ENCODE measurements at places on chromosomes 7 and 10. TPM values are rescaled to one million over a fixed set of nuclear protein-coding genes. Genes with fewer than 3 reads are reported as not detected.

The NUP205 gene
- total RNA-seq: 50.5 TPM

The DPYSL4 gene
- 26.1 TPM for total RNA-seq

The ARMC3 gene
- total RNA-seq: 0.23 TPM

The AZGP1 gene
- total RNA-seq: not detected

The BAMBI gene
- total RNA-seq: 45.4 TPM

The GNGT1 gene
- not detected for total RNA-seq

The PNLIPRP3 gene
- not detected for total RNA-seq

The PNLIPRP1 gene
- not detected for total RNA-seq

The NUTM2E gene
- 0.50 TPM for total RNA-seq

The TAS2R4 gene
- 1.1 TPM for total RNA-seq

The GRB10 gene
- 81.9 TPM for total RNA-seq

The ADRA2A gene
- total RNA-seq: 1.5 TPM

The PARP12 gene
- total RNA-seq: 58.5 TPM

The LIPK gene
- not detected for total RNA-seq

DNA sequence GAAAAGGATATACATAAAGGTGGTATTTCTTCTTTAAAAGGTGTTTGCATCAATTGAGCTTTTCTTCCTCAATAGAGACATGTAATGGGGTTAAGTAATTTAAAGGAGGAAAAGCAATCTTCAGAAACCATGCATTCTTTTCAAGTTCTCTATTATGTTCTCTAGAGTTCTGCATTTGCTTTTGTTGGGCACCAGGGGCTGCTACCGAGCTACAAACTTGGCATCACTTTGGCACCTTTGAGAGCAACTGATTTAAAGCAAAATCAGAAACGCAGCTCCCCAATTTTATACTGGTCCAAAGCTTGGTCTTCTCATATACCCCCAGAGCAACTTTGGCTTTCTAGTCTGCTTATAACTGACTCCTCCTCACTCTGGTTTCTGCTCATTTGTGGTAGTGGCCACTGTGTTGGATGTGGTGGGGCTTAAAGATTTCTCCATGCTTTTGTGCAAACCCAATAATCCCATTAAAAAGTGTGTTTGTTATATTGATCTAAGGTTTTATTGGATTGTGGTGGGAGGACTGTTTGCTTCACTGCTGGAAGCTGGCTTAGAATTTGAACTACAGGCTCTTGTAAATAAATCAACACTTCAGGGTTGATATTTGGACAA, 712.1 kb downstream of the PHTF2 start:
- DNase-seq: peak; percentile 30

GRCh38 chr10:42962110-42962901, 114.6 kb upstream of the RET start:
- DNase-seq: no peak

DNA sequence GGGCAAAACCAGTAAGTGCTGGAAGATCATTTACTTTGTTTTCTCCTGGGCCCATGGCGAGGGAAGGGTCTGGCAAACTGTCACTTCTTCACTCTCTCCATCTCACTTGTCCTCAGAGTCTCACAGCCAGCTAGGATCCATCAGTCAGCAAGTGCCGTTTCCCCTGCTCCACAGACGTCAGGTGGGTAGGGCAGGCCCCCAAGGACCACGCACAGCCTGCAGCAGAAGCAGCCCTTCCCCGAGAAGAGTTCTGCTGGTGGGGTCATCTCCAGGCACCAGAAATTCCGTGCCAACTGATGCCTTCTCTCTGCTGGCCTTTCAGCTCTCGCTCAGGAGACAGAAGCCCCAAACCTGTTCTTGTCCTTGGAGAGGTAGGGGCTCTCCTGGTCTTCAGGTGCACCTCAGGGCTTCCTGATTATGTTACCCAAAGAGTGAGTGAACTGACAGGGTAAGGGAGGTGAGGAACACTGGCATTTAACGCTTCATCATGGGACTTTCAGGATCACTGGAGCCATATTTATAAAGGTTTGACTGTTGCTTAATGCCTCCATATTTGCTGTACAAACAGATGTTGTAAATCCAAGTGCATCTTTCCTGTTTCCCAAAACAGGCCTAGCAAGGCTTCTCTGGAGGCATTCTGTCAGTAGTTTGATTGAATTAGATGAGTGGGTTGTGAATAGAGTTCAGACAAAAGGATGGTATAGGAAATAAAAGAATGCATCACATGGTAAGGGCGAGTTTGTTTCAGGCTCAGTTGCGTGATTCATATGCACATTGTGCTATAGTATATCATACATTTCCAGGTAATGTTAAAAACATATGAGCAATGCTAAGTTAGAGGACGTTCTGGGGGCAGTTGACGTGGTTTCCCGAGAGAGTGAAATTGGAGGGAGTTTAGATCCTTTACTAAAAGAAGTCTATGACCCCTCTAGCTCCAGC, 13.7 kb upstream of the TSPAN15 start:
- no peak for DNase-seq

DNA sequence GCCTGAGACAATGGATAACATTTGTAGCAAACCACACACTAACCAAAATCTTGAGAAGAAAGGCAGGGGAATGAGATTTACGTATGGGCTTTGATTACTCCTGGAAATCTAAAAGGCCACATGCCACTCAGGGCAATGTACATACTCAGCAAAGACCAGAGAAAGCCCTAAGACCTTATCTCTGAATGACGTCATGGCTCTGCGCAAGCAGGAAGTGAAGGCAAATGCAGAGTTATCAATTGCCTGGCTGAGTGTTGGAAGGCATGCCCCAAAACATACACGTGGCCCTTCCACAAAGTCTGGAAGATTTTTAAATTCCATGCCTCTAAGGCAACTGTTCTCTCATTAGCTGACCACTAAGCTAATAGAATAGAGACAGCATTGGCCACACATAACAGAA, 90.9 kb upstream of the NRBF2 start:
- DNase-seq: peak; percentile 77

DNA sequence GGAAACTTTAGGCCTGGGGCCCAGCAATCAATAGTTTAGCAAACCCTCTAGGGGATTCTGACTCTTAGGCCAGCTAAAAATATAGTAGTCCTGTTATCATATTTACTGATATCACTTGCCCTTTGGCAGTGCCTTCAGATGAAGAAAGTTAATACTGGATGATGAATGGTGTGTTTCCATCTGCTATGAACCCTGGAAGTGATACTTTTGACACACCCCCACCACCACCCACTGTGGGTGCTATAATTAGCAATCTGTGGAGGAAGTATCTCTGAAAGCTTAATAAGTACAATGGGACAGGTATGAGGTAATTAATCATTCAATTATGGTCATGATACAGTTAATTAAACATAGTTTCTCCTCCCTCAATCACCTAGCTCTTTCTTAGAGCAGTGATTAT, 90.4 kb upstream of the LRRTM3 start:
- DNase-seq: no peak

GRCh38 chr7:94763268-94763667, 107.3 kb upstream of the SGCE start:
- DNase-seq: no peak

GRCh38 chr7:28548416-28548815, 136.1 kb downstream of the CREB5 start:
- DNase-seq: no peak

DNA sequence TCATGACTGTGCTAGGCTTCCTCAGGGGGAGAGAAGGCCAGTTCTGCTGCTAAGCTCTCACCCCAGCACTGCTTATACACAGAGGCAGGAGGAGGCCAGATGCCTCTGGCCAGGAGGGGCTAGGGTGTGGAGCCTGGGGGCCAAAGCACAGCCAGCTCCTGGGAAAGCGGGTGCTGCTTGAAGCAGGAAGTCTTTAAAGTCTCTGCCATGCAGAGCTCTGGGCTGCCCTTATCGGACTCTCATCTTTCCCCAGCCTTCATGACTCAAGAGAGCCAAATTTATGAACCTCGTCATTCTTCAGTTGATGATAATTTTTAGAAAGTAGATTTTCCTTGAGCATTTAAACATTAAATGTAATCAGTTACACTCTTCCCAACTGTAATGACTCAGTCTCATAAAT, 11.2 kb upstream of the TSPAN14 start:
- no peak for DNase-seq

- DNase-seq: no peak
Measured at GRCh38 chr10:33843379-33843778, 508.9 kb upstream of the NRP1 start.

GRCh38 chr10:12042797-12043651, at the start of gene UPF2:
Gene UPF2, minus strand, starts transcription at chr10:12042809. Its CDS starts 7,386 bp downstream, at chr10:12035423.
- peak; percentile 97 for DNase-seq

DNA sequence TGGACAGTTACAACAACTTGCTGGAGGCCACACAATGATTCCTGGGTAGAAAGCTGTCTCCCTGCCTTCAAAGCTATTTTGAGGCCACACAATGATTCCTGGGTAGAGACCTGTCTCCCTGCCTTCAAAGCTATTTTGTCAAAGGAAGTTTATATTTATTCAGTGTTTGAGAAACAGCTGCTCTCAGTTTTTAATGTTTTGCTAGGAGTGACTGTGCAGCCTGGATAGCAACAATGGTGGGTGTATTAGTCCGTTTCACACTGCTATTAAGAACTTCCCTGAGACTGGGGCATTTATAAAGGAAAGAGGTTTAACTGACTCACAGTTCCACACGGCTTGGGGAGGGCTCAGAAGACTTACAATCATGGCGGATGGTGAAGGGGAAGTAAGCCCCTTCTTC, 3.9 kb upstream of the SGPL1 start:
- no peak for DNase-seq

GRCh38 chr7:1664711-1665548, 5.1 kb upstream of the ELFN1 start:
- DNase-seq: peak; percentile 31

DNA sequence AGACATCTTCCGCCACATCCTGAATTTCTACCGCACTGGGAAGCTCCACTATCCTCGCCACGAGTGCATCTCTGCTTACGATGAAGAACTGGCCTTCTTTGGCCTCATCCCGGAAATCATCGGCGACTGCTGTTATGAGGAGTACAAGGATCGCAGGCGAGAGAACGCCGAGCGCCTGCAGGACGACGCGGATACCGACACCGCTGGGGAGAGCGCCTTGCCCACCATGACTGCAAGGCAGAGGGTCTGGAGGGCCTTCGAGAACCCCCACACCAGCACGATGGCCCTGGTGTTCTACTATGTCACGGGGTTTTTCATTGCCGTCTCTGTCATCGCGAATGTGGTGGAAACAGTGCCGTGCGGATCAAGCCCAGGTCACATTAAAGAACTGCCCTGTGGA, 1.9 kb downstream of the KCND2 start:
- no peak for DNase-seq

- DNase-seq: no peak
Measured at GRCh38 chr7:142337054-142338001, 79.5 kb upstream of the PRSS58 start.

GRCh38 chr7:13829914-13830900, 159.3 kb downstream of the ETV1 start:
- peak; percentile 39 for DNase-seq

DNA sequence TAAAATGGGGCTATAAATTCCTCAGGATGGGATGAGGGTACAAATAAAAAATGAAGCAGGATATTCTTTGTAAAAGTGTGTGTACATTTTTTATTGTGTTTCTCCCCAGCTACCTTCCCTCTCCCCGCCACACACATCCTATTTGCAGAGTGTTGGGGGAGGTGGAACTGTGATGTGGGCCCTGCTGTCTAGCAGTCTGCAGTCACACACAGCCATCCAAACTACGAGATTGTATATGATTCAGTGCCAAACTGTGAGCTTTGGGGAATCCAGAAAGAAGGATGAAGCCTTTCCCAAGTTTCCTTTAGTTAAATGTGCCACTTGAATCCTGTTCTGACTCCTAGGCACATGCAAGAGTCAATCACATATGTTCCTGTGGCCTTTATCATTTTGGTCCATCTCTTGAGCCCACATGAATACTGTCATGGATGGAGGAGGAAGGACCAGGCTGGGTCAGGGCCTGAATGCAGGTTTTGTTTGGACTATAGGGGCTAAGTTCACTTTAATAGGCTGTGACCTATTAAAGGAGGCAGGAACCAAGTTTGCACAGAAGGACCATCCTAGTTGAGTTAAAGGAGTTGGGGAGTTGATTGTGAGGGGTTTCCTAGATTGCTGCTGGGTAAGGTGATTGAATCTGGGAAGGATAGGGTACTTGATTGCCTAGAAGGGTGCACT, 1.1 kb upstream of the SEMA4G start:
- DNase-seq: no peak

DNA sequence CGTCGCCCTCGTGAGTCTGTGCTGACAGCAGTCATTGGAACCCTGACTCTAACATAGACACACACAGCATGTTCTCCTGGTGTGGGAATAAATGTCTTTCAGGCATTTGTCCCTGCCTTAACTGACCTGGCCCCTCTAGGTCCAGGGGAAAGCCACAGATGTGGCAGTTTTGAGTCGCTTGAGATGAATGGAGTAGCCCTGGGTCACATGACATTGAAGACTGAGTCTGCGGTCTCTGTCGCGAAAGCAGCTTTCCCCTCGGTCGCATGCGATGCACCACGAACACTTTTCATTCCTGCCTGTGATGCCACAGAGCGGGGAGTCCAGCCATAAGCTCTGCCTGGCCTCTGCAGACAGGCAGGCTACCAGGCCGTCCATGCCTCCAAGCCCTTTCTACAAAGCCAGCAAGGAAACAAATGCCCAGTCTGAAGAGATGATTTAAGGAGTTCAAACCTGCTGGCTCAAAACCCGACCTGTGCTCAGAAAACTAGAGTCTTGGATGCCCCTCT, 172.3 kb downstream of the WDR37 start:
- no peak for DNase-seq

DNA sequence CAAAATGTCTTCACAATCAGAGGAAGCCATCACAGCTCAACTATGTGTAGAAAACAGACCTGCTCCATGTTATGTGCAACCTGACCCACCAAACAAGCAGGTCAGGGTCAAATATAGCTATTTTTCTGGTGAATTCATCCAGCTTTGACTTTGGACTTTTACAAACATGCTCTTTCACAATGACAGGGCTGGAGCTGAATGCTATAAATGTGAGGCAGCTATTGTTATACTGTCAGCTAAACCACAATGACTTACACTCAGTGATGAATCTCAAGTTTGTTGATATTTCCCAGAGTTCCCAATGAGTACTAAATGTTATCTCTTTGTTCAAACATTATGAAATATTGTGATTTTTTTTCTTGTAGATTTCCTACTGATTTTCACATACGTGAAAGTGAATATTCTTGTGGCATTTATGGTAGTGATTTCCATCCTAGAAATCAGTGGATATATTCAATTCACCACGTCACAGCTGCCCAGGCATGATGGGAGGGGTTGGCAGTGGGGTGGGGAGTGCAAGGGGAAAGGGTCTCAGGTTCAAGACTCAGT, 2.5 kb upstream of the ITIH2 start:
- DNase-seq: peak; percentile 31

Data from astrocyte (in vitro differentiated cells and primary cell).